PC-3 (cell line): ENCODE measurements at places on chromosomes 7 and 10. TPM values are rescaled to one million over a fixed set of nuclear protein-coding genes. Genes with fewer than 3 reads are reported as not detected.

RBP4 gene
- 4.4 and 8.5 TPM in 2 replicates for total RNA-seq

DNA sequence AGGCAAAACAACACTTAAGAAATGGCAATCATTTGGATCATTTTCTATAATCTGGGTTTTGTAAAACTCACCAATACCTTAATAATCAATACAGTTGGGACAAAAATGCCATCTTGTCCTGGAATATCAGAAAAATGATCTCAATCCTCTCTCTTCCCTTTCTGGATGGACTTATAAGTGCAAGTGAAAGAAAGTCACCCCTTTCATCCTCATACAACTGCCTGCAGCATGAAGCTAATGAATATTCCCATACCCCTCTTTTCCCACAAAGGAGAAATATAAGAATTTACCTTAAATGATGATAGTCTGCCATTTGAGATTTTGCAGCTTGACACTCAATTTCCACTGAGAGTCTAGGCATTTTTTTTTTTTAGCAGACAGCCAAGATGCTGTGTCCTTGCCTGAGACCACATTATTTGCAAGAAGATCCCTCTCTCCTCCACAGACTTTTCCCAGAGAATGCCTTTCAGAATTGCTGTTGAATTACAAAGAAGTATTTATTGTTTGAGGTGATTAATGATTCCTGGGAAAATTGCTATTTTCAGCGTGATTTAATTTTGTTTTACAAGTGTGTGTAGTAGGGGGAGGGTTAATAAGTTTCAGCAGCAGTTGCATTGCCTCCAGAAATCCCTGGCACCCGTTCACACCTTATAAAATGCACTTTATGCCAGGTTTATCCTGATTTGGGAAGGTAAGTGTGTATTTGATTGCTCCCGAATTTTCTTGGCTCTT, 3.8 kb downstream of the HOXA4 start:
- H3K27ac ChIP-seq: no peak overlapping the region
- peaks cover 19% of the 10 kb centered on the region for H3K4me1 ChIP-seq

LIPN gene
- total RNA-seq: not detected in 2 replicates

DNA sequence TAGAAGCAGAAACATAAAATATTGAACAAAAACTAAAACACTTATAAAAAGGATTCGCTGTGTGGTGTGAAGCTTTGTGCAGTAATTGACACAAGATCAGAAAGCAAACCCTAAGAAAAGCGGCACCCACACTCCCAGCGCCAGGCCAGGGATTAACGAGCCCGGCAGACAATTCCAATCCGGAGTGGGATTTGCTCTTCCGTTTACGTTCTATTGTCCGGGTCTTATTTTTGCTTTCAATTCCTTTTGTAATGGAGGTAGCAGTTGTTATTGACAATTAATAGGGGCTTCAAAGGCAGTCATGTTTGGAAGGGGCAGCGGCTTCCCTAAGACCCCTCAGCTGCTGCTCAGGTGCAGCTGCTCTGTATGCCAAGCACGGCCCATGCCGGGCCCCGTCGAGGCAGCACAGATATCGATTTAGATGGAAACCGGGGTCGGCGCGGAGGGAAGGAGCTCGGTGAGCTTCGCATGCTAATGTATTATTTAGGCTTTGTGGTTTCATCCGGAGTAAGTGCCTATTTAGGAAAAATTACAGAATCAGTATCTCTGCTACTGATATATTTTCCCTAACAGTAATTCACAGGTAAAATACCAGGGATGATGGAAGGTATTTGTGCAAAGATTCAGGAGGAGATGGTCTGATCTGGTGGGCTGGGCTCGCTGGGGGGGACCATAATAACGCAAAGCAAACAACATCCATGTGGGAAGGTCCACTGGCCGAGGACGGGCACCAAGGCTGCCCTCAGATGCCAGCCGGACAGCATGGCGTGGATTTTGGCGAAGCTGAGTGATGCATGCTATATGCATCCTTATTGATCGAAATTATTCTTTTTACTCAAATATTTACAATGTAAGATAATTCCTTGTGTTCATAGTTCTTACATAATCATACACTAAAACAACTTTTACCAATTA, 561.7 kb downstream of the PTPRN2 start:
- no peaks in the 10 kb centered on the region for H3K36me3 ChIP-seq
- no peak overlapping the region for H3K27ac ChIP-seq
- peaks cover 17% of the 10 kb centered on the region; the same call in 1 of the 2 replicates for H3K27me3 ChIP-seq
- H3K4me3 ChIP-seq: no peak overlapping the region

- H3K36me3 ChIP-seq: no peaks in the 10 kb centered on the region
- H3K27me3 ChIP-seq: no peaks in the 10 kb centered on the region
- H3K4me3 ChIP-seq: no peak overlapping the region
- no peaks in the 10 kb centered on the region for H3K4me1 ChIP-seq
Measured at GRCh38 chr10:88271761-88272543, 311.2 kb downstream of the RNLS start.

- no peaks in the 10 kb centered on the region for H3K4me1 ChIP-seq
- H3K27ac ChIP-seq: no peak overlapping the region
- no peaks in the 10 kb centered on the region for H3K36me3 ChIP-seq
- H3K27me3 ChIP-seq: no peaks in the 10 kb centered on the region
- H3K4me3 ChIP-seq: no peak overlapping the region
- no peak for DNase-seq
Measured at GRCh38 chr10:843703-844102, 87.8 kb downstream of the LARP4B start.

GRCh38 chr7:155685791-155686160, 41.3 kb downstream of the RBM33 start:
- DNase-seq: no peak
- H3K27me3 ChIP-seq: no peaks in the 10 kb centered on the region
- no peak overlapping the region for H3K27ac ChIP-seq
- no peaks in the 10 kb centered on the region for H3K4me1 ChIP-seq
- H3K36me3 ChIP-seq: peaks cover 25% of the 10 kb centered on the region

DNA sequence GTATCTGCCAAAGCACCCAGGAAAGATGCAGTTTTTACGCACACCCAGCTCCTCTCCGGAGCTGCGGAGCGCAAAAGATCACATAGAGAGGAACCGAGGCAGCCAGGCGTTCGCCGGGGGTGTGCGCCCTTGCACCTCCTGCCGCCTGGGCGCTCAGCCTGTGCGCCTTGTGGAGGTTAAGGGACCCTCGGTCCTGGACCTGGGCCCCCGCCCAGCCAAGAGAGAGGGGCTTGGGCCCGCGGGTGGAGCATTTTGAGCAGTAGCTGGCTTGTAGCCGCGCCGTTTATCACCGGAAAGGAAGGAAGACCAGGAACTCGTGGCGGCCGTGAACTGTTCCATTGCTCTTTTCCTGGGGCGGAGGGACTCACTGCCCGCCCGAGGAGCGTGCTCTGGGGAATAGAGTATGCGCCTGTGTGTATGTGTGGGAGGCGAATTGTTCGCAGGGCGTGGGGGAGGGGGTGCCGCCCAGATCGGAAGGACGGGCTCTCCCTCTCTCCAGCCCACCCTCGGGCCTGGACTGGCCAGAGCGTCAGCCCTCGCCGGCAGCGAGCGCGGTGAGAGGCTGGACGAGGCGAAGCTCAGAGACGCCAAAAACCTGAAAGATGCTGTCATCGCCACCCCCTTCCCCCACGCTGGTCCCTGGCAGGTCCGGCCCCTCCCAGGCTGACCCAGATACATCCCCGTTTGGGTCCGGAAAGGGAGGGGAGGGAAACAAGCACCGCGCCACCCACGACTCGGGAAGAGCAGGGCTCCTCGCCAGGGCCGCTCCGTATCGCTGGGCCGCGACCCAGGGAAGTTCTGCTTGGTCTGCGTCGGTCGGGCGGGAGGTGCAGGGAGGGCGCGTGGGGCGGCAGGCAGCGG, 1.2 kb upstream of the WNT2 start:
- H3K27ac ChIP-seq: no peak overlapping the region
- DNase-seq: peak; percentile 4
- peaks cover 40% of the 10 kb centered on the region; the same call in 1 of the 2 replicates for H3K27me3 ChIP-seq

- H3K27me3 ChIP-seq: peaks cover 17% of the 10 kb centered on the region; the same call in 1 of the 2 replicates
- peaks cover 16% of the 10 kb centered on the region; the same call in 1 of the 2 replicates for H3K4me1 ChIP-seq
- DNase-seq: no peak
- H3K4me3 ChIP-seq: peak overlapping the region; percentile 75; the same call in 1 of the 2 replicates
Measured at GRCh38 chr7:8263048-8263447, 1.1 kb upstream of the ICA1 start.
